ENCODE measurements at places on chromosomes 4 and X.

GRCh38 chrX:76555816-76556215 lies 128.3 kb downstream of the MAGEE1 start:
- no peak for DNase-seq

GRCh38 chr4:109648266-109648996 lies 54.8 kb downstream of the CASP6 start:
- no peak for DNase-seq

GRCh38 chr4:141635736-141636081 lies 674 bp upstream of the IL15 start:
- no peak for DNase-seq

DNA sequence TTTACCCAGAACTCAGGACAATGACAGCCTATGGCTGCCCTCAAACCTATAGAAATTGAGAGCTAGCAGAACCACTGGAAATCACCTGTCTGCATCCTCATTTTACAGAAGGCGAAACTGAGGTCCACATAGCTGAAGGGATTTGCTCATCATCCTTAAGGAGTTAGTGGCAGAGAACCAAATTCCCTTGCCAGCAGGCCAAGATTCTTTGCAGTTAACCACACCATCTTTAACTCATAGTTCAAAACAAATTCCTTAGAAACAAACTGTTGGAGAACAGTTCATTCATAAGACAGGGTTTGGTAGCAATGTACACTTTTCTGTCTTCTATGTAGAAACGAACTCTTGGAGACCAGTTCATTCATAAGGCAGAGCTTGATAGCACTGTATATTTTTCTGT lies 37.9 kb upstream of the RAP2C start:
- peak; percentile 18 for DNase-seq

- DNase-seq: no peak
These were observed 39.9 kb downstream of the RELL1 start for GRCh38 chr4:37646247-37646646.

- no peak for DNase-seq
These were observed 64.2 kb upstream of the EPGN start for GRCh38 chr4:74244049-74244448.

DNA sequence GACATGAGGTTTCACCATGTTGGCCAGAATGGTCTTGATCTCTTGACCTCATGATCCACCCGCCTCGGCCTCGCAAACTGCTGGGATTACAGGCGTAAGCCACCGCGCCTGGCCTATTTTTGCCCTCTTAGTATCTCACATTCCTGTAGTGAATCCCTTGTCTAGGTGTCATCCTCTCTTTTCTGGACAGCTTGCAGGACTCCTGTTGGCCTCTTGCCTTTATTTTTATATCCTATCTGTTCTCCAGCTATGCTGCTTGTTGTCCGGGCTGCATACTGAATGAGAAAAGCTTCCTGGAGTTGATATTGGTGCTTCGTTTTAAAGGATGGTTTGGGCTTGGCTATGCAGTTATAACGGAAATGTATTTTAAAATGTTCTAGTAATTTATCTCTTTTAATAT lies 148.6 kb downstream of the TLL1 start:
- DNase-seq: no peak

- no peak for DNase-seq
These were observed 893 bp downstream of the RLIM start for GRCh38 chrX:74613370-74614092.

DNA sequence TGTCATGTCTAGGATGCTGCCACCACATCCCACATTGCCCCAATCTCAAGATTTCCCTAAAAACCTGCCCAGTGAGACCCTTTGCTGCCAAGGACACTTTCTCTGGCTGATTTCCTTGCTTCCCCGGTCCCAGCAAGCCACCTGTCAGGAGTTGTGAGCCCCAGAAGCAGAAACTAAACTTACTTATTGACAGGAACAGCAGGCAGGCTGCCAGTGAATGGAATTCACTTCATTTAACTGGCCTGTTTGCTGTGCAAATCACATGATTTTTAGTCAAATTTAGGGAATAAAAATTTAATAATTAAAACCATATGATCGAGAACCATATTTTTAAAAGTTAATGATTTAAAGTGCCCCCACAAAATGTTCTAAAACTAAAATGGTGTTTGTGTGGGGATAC lies 48.5 kb downstream of the MAMLD1 start:
- DNase-seq: no peak

DNA sequence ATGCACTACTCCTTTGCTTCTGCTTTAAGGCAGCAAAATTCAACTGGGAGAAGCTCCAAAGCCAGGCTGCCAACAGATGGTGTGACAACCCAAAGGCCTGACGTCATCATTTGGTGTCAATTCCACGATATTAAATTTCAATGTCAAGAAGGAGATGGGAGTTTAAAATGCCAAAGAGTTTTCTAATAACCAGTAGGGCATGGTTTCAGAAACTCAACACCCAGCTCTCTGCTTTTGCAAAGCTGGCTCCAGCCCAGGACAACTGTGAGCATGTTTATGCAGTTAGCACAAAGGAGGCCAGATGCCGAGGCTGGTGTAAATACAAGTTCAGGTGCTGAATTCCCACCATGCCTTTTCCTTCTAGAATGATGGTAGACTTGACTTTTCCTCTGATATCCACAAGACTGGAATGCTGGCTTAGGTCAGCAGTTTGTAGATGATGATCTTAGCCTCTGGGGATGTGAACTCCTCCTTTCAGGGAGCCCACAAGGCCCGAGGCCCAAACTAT lies 67.3 kb downstream of the AFAP1 start:
- DNase-seq: peak; percentile 92

DNA sequence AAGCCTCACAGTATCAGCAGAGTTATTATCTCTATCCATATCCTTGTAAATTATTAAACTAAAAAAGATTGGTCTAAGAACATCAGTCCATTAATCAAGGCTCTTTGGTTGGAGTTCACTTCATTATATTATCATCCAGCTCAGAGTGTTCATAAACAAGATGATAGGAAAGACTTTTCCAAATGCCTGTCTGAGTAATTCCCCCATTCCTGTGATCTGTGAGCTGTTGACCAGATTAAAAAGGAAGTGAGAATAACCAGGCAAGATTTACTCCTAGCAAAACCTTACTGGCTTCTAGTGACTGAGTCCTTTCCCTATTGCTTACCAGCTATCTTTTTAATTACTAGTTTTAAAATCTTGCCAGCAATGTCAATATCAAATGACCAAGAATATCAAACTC lies 14.9 kb downstream of the PKD2 start:
- DNase-seq: no peak

DNA sequence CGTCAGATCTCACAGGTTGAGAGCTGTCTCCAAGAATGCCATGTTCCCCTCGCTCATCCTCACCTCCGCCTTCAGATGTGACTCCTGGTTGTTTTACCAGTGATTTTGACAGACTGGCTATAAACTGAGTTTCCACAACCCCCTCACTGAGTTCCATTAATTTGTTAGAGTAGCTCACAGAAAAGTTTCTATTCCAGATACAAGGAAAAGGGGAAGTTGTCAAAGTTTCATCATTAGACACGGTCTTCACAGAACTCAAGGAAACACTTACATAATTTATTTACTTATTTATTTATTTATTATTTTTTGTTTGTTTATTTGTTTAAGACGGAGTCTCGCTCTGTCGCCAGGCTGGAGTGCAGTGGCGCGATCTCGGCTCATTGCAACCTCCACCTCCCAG lies 55.7 kb upstream of the IQSEC2 start:
- no peak for DNase-seq

GRCh38 chr4:15232366-15233263 lies 195.2 kb upstream of the C1QTNF7 start:
- no peak for DNase-seq

DNA sequence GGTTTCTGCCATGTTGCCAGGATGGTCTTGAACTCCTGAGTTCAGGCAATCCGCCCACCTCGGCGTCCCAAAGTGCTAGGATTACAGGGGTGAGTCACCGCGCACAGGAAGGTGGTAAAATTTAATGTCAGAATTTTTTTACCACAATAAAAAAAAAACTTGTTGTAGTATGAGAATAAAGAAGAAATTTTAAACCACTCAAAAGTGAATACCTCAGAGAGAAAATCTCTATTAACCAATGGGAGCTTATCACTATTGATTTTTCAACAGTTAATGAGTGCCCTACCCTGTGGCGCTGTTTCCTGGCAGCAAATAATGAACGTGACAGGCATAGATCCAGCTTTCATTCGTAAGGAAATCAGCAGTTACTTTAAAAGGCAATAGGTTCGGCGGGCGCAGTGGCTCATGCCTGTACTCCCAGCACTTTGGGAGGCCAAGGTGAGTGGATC lies 32.7 kb upstream of the SLC25A4 start:
- DNase-seq: no peak

DNA sequence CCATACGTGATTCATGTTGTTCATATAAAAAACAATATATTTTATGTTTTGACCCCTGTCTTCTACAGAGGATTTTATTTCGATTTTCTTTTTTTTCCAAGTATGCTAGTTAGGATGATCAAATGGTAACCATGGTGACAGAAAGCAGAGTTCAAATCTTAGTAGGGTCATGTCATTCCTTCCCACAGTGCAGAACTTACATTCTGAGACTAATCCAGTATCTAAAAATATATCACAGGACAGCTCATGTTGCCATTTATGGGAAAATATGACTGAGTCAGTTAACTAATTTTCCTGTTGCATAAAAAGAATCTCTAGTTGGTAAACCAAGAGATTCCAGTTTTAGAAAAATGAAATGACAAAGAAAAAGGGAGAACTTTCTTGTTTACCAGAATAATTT lies 209.5 kb downstream of the PARM1 start:
- DNase-seq: peak; percentile 15

- DNase-seq: peak; percentile 73
These were observed 7.7 kb downstream of the HAND2 start for GRCh38 chr4:173522160-173522950.

DNA sequence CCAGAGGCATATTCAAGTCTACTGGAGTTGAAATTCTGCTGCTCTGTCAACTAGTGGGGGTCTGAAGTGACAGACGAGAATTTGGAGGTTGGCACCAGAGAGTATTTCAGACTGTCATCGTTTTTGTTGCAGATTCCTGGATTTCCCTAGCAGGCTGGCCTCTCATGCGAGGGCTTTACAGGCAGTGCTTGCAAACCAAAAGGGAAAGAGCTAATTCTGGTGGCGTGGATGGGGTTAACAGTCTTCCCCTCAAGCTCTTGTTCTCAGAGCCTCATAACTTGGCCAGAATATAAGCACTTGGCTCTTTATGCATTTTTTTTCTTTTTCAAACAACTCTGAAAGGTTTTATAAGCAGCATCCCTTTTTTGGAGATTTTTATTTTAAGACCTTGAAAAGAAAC lies at the start of gene SPARCL1:
TSS of gene SPARCL1 (minus strand) at position 190 of the 400 bp plus-strand sequence. CDS start 29,802 bp downstream, outside the sequence.
- DNase-seq: no peak

GRCh38 chrX:153412746-153413720 lies 1.8 kb downstream of the ZFP92 start:
- DNase-seq: no peak

GRCh38 chrX:120485315-120485637 lies 16.2 kb upstream of the LAMP2 start:
- DNase-seq: no peak

- DNase-seq: no peak
These were observed 119.6 kb downstream of the GATB start for GRCh38 chr4:151641167-151641566.

DNA sequence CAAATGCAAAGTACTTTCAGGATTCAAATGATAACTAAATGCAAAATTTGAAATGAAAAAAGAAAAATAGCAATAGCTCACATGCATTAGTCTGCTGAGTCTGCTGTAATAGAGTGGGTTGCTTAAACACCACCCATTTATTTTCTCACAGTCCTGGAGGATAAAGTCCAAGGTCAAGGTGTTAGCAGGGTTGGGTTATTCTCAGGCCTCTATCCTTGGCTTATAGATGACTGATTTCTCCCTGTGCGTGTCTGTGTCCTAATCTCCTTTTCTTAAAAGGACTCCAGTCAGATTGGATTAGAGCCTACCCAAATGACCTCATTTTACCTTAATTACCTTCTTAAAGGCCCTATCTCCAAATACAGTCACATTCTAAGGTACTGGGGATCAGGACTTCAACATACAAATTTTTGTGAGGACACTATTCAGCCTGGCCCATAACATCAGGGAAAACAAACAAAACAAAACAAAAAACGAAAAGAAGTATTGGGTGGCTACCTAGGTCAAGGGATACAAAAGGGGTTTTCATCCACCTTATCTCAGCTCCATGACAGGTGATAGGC lies 6.3 kb upstream of the TBL1X start:
- no peak for DNase-seq

DNA sequence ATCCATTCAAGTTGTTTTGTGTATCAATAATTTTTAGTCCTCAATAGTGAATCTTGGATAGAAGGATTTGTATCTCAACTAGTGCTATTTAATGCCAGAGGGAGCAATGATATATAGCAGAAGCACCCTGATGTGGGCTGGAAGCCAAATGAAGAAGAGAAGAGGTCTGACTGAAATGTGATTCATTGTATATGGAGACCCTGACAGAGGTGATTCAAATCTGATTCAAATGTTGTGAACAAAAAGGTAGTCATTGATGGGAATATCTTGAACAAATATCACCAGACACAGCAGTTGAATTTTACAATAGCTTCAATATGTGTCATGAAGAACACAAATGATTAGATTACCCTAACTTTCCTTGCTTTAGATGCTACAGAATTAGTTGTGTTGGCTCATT lies 27.5 kb upstream of the SULT1B1 start:
- DNase-seq: no peak

- DNase-seq: no peak
These were observed 18.0 kb downstream of the ARHGAP10 start for GRCh38 chr4:147749811-147750321.

- DNase-seq: peak; percentile 26
These were observed 198.7 kb upstream of the ADAMTS3 start for GRCh38 chr4:72767618-72768302.

GRCh38 chrX:68433981-68434299 lies 645 bp upstream of the OPHN1 start:
- DNase-seq: no peak

GRCh38 chr4:44738615-44739014 lies 12.3 kb upstream of the GNPDA2 start:
- no peak for DNase-seq

- DNase-seq: no peak
These were observed 420.4 kb downstream of the GBA3 start for GRCh38 chr4:23113104-23113503.

DNA sequence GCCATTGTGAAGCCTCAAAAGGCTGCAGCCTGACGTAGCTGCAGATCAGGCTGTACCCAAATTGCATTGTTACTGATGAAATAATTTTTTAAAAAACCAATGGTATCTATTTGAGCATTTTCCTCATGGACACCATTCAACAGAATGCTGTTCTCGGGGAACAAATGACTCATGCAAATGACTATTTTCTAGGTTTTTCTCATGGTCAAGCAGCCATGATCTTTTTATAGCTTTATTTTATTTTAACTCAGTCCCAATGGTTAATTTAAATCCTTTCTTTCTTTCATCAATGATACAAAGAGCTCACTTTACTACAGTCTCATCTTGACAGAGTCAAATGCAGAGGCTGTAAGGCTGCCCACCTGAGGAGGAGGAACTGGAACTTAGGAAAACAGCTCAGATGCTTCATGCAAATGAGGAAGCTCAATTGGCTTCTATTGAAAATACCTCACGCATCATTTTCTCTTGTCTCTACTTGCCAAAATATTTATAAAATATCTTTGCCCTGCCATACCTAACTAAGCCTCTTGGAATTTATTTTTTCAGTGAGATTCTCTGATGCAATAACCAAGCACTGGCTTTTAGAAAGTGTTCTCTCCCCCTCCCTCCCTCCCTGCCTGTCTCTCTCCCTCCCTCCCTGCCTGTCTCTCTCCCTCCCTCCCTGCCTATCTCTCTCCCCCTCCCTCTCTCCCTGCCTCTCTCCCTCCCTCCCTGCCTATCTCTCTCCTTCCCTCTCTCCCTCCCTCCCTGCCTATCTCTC lies 81.0 kb downstream of the SORBS2 start:
- DNase-seq: peak; percentile 50

- DNase-seq: no peak
These were observed 122.9 kb downstream of the LDB2 start for GRCh38 chr4:16775411-16776154.

GRCh38 chr4:129355516-129355915 lies 259.6 kb downstream of the C4orf33 start:
- DNase-seq: no peak
